ENCODE measurements at places on chromosomes 11 and 22. TPM values are rescaled to one million over a fixed set of nuclear protein-coding genes. Genes with fewer than 3 reads are reported as not detected.

The OR5B21 gene
- not detected for total RNA-seq

The SCGB1A1 gene
- not detected for total RNA-seq

The PNPLA5 gene
- not detected for total RNA-seq

The SOX6 gene
- 0.14 TPM for total RNA-seq

The FIBIN gene
- total RNA-seq = not detected

The RASL10A gene
- total RNA-seq = 1.9 TPM

The STX5 gene
- total RNA-seq = 41.3 TPM

The MMP27 gene
- total RNA-seq = not detected

The GDPD4 gene
- total RNA-seq = not detected

The CCDC73 gene
- not detected for total RNA-seq

The BTG4 gene
- not detected for total RNA-seq

The RNF26 gene
- total RNA-seq = 40.1 TPM

The OR52I1 gene
- total RNA-seq = not detected

The DTX4 gene
- total RNA-seq = 0.51 TPM

The TBX10 gene
- total RNA-seq = not detected

The ALDH3B2 gene
- not detected for total RNA-seq

The KRTAP5-1 gene
- not detected for total RNA-seq

The TPBGL gene
- not detected for total RNA-seq

The BAIAP2L2 gene
- total RNA-seq = 0.20 TPM

The CDC42BPG gene
- total RNA-seq = 0.42 TPM

The RIMBP3B gene
- total RNA-seq = not detected

The ASCC2 gene
- total RNA-seq = 60.4 TPM

The MAPK12 gene
- 72.3 TPM for total RNA-seq

The HORMAD2 gene
- total RNA-seq = not detected

The KCNK7 gene
- total RNA-seq = 1.3 TPM

The SHANK3 gene
- 158 TPM for total RNA-seq

The SLC37A2 gene
- total RNA-seq = 1.3 TPM

The POU2AF2 gene
- not detected for total RNA-seq

The FAM83F gene
- total RNA-seq = not detected

The PHF21B gene
- not detected for total RNA-seq

The VSIG10L2 gene
- not detected for total RNA-seq

The NRGN gene
- 33.5 TPM for total RNA-seq

The SGSM1 gene
- 0.12 TPM for total RNA-seq

The CDCA5 gene
- 34.1 TPM for total RNA-seq

The TREH gene
- total RNA-seq = not detected

The NRXN2 gene
- not detected for total RNA-seq

The TRIM51 gene
- total RNA-seq = not detected

The CD3D gene
- total RNA-seq = not detected

The DUSP8 gene
- total RNA-seq = 8.7 TPM

The TH gene
- not detected for total RNA-seq

The ANO5 gene
- 1.3 TPM for total RNA-seq

The PYGM gene
- 0.39 TPM for total RNA-seq

The CSF2RB gene
- 20.6 TPM for total RNA-seq

The SLC22A6 gene
- total RNA-seq = not detected

The KCTD14 gene
- 1.8 TPM for total RNA-seq
